ENCODE measurements at places on chromosomes 16 and 17.

GRCh38 chr17:83125515-83126274 lies 46.3 kb downstream of the METRNL start:
- no peak for DNase-seq

GRCh38 chr17:80097127-80097621 lies 4.2 kb upstream of the GAA start:
- DNase-seq: no peak

DNA sequence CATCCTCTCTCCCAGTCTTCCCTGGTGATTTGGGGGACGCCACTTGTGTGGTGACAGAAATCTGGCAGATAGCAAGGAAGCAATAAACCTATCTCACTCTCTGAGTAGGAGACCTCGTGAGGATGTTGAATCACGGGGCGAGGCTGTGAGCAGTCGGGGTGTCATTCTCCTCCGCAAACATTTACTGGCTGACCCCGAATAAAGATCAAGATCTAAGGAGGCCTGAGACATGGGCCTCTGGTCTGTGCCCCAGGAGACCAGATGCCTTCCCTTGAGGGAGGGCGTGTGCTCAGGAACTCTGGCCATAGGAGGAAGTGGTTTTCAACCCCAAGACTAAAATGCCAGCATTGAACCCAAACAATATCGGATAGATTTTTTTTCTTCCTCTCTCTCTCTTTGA lies 53.1 kb downstream of the FOXL1 start:
- DNase-seq: no peak

- DNase-seq: no peak
Observed at GRCh38 chr17:2481760-2482159, 29.9 kb downstream of the METTL16 start.

DNA sequence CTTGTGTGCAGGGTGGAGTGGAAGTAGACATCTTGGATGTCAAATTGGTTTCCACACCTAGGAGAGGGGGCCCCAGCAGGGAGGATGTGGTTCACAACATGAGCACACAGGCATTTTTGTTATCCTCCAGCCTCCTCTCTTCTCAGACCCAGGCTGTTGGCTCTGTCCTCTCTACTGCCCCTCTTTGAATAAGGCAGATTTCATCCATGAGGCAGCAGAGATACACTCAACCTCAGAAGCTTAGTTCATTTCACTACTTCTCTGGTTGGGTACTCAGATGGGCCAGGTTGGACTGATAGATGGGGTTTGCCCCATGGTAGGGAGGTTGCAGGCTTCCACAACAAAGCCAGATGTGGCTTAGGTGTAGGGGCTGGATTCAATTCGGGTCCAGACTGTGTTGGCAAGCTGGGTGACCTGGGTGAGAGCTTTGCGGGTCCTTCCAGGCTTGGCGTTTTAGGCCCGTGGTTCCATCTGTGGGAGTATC lies 22.2 kb upstream of the NFATC3 start:
- no peak for DNase-seq

DNA sequence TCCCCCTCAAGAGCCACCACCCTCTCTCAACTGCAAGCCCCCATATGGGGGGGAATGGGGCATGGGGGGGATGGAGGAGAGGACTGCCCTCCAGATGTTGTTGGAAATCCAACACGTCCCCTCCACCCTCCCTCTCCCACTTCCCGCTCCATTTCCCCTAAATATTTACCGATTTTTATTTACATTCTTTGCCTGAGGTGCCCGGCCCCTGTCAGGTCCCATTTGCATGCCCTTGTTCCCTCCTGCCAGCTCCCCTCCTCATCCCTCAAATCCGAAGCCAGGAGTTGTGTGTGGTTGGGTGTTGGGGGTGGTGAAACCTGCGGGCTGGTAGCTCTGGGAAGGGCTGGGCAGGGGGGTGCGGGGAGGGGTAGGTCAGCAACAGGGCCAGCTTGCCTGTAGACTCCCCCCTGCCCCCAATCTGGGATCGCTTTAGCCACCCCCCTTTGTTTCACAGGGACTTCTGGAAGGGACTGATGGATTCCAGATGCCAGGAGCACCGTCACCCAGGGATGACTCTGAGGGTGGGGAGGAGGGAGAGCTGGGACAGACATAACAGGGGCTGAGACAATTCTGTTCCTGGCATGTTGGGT lies 39.7 kb upstream of the NGFR start:
- no peak for DNase-seq

DNA sequence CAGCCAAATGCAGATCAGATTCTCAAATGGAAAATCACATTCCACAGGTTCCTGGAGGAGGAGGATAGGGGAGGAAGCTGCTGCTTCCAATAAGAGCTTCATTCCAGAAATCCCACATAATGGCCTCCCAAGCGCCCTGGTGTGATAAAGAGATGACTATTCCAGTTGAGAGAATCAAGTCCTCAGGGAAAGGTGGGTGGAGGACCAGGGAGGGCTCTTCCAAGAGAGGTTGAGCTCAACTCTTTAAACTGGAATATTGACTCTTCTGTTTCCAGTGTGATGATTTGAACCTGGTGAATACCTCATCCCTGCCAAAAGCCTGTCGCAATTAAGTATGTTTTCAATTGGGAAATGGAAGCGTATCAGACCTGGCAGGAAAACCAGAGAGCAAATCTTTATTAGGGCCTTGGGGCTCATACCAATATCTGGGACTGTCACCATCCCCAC lies 81.4 kb upstream of the DYNLRB2 start:
- no peak for DNase-seq
